ENCODE measurements at places on chromosomes 3 and 15.

DNA sequence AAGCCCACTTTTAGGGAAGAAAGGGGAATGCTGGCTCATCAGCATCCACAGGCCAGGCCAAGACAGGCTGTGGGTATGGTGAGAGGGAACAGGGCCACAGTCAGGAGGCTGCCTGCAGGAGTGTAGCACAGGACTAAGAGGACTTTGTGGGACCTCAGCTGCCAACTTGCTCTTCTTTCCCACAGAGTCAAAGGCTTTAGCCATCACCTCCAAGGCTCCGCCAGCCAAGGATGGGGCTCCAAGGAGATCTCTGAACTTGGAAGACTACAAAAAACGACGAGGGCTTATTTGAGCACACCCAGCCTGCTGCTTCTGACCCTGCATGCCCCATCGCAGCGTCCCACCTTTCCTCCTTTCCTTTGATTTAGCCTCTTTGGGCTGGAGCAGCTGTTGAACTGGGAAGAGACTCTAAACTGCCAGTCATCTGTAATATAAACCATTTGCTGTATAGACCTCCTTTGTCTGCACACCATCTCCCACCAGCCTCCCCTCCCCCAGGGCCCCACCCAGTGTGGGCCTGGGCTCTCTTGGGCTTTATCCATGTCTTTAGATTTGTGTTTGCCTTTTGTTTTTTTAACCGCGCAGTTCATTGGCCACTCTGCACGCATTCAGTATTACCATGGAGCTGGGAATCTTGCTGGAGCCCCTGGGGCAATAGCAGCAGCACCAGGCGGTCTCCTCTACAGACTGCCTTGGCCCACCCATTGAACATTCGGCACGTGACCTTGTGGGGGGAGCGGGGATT lies 13.1 kb upstream of the ITPKA start:
- no peak for DNase-seq

- no peak for DNase-seq
Measured at GRCh38 chr3:160577556-160578195, 12.3 kb upstream of the KPNA4 start.

- no peak for DNase-seq
Measured at GRCh38 chr3:60190073-60190472, 1061.2 kb downstream of the FHIT start.

DNA sequence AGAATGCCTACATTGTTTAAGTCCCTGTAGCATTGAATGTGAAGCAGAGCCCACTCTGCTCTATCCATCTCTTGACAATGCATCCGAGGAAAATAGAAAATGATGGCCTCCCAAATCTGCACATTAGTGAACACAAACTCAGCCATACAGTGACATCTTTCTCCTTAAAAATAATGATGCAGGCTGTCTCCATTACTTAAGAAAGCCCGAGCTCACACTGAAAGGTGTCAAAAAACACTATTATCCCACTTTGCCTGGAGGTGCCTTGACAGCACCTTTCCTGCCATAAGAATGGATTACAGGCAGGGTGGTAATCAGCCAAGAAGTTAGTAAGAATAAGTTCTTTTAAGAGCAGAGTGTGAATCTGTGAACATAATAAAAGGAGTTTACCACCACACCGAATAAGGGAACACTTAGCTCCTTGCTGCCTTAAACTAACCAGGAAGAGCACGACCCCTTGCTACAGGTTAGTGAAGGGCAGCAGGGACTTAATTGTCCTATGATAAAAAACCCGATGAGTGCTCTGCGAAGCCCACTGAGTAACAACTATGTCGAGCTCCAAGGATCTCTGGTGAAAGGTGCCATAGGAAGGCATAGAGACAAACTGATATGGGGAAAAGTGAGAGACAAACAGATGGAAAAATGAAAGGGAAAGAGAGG lies 123.2 kb upstream of the TUSC7 start:
- no peak for DNase-seq

DNA sequence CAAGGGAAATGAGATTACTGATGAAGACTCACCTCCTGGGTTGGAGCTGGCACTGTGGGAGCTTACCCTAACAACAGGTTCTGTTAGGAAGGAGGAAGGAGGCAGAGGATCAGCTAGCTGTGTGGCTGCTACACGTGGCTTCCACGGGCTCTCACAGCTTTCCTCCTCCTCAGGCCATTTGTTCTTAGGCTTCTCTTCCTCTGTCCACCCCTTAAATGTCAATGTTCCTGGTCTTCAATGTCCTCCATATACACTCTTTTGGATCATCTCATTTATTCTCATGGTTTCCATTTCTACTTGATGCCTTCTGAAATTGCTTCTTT lies 5.0 kb downstream of the PIGZ start:
- DNase-seq = no peak

GRCh38 chr3:45597171-45597570 lies 2.6 kb downstream of the LIMD1 start:
- no peak for DNase-seq

DNA sequence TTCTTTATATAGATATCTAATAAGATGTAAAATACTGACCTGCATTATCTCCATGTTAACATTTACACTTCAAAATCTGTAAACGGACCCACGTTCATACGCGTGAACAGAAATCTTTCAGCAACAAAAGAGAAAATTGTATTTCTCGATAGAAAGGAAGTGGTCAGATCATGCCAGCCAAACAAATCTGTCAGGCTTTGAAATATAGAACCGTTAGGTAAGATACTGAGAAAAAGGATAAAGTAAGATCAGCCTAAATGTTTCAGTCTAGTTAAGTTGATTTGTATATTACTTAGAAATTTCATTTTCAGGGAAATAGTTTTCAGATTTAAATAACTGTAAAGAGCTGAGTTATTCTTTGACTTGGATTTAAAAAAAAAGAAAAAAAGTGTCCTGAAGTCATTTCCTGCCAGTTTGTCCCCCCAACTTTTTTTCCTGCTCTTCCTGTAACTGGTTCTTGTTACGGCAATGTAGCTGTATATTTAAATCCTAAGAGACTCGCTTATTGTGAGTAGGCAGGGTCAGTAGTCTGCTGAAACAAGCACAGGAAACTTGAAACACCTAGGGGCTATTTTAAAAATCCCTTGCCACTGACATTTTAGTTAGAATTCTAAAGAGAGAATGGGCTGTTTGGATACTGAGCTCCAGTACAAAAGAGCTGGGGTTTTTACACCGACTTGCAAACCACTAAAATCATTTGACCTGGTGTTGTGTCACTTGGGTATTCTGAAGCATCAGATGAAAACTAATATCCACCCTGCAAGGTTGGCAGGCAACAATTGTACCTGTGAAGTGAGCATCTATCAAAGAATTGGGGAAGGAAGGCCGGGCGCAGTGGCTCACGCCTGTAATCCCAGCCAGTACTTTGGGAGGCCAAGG lies 237.5 kb downstream of the UBE2E2 start:
- DNase-seq = no peak

DNA sequence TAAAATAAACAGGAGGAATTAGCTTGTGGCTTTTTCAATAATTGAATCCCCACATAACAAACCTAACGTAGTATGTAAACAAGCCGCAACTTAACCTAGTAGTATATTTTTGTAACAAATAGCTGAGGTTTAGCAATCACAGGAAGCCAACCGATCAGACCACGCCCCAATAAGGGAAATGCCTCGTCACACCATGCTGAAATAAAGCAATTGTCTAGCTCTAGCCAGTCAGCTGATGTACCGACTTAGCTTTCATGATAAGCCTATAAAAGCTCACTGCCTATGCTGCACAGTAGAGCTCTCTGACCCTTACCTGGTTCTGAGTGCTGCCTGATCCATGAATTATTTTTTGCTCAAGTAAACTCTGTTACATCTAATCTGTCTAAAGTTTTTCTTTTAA lies 208.9 kb downstream of the ROBO1 start:
- no peak for DNase-seq

DNA sequence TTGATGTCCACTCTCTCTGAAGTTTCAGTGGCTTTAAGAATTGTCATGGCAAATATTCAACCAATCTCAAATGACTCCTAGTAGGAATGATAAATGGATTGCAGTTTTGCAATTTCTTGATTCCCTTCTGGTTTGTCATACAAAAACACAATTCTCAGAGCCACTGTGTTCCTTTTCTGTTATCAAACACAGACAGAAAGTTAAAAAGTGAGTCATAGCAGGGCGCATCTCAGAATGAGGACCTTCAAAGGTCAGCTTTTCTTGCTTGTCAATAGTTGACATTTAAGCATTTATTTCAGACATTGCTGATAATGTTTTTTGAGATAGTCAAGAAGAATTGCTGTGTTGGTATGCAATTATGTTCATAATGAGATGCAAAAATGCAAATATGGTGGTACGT lies 405.9 kb downstream of the NR2F2 start:
- DNase-seq = no peak

DNA sequence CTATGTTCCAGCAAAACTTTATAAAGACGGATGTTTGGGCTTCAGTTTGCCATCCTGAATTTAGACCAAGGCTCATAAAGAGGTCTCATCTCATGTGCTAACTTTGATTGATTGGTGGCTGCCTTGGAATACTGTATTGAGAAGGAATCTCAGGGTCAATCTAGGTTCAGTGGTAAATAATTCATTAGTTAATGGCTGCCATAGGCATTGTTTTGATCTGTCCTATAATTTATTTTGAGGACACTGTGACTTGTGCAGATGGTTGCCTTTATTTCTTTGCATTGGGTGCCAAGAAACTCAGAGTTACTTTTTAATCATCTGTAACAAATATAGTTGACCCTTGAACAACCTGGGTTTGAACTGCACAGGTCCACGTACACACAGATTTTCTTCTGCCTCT lies 159.8 kb downstream of the B3GALNT1 start:
- no peak for DNase-seq

- no peak for DNase-seq
Measured at GRCh38 chr3:138694287-138695007, 85.9 kb downstream of the FAIM start.

DNA sequence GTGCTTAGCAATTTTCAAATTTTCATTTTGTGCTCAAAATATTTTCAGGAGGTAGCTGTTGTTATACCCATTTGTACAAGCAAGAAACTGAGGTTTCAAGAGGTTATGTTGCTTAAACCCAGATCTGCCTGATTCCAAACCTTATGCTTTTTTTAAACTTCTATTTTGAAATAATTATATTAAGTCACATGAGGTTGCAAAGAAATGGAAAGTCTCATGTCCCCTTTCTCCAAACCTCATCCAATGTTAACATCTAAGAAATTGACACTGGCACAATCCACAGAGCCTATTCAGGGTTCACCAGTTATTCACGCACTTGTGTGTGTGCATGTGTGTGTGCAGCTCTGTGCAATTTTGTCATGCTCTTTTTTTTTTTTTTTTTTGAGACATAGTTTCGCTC lies 35.1 kb downstream of the B3GNT5 start:
- DNase-seq = no peak

GRCh38 chr15:66924889-66925288 lies 140.5 kb upstream of the SMAD3 start:
- no peak for DNase-seq

- DNase-seq = no peak
Measured at GRCh38 chr3:139324456-139324855, 19.4 kb upstream of the MRPS22 start.

DNA sequence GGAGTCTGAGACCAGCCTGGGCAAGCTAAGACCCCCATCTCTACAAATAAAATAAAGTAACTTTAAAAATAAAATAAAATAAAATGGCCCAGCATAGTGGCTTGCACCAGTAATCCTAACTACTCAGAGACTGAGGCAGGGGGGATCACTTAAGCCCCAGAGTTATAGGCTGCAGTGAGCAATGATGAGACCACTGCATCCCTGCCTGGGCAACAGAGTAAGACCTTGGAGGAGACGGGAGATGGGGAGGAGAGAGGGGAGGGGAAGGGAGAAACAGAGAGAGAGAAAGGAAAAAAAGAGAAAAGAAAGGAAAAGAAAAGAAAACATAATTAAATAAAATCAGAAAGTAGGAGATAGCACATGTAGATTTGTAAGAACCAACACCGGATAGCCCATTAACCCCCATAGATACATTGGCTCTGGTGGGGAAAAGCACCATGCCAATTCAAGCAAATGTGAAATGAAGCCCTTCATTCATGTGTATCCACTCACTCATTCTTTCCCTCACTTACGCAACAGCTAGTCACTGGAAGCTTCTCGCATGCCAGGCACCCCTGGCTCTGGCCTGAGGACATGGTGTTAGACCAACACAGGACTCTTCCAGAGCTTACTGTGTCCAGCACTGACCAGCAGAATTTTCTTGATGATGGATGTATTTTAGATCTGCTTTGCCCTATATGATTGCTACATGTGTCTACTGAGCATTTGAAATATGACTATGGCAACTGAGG lies 183.2 kb downstream of the MAGI1 start:
- DNase-seq = no peak

DNA sequence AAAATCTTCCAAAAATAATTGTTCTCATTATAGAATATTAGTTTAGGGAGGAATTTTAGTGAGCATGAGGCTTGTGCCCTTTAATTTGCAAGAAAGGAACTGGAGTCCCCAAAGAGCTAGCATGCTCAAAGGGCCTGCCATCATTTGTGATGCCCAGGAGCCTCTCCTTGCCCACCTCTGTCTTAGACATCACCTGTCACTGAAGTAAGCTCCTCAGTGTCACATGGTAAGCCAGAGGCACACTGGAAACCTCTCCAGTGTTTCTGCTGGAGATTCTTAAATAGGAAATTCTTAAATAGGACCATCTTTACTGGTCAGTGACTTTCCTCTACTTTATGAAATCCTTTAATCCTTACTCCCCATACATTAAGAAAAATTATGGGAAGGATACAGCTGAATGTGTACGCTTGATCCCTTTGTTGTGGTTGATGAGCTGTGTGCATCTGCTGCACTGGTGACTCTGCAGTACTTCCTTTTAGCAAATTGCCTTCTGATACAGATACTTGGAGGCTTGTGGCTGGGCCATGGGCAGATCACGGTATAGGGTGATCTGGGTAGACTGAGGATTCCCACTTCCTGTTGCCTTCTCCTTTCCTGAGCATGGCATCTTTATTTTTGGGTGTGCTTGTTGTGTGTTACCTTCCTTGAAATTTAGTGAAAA lies 197.4 kb downstream of the KLHL25 start:
- no peak for DNase-seq

DNA sequence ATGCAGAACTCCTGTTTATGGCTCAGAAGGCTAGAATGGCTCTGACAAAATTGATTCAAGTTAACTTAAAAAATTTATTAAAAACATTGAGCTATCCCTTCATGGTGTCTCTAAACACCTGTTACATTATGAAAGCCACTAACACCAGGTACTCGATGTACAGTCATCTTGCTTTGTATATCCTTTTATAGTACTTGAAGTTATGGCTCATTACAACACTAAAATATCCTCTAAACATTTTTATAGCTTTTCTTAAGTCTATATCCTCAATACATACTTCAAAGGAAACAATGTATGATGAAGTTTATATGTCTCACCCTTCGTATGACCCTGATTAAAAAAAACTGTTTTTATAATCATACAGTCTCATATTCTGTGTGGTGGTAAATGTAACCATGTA lies 38.2 kb downstream of the SLITRK3 start:
- no peak for DNase-seq

- DNase-seq = no peak
Measured at GRCh38 chr3:155325263-155325835, 31.9 kb upstream of the STRIT1 start.

DNA sequence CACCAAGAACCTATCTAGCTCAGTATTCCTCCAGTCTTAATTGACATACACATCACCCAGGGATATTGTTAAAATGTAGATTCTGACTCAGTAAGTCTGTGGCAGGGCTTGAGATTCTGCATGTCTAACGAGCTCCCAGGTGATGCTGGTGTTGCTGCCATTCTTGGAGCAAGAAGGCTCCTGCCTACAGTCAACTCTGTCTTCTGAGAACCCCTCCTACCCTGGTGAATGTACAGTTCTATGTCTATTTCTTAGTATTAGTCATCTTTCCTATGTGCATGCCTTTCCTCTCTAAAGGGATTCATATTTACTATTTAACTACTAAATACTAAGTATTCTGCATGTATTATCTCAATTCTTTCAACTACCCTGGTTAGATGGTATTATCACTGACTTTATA lies 268.7 kb downstream of the EDEM1 start:
- no peak for DNase-seq
